IPS DF 6.9 (cell line): ENCODE measurements at places on chromosomes 11 and 22.

DNA sequence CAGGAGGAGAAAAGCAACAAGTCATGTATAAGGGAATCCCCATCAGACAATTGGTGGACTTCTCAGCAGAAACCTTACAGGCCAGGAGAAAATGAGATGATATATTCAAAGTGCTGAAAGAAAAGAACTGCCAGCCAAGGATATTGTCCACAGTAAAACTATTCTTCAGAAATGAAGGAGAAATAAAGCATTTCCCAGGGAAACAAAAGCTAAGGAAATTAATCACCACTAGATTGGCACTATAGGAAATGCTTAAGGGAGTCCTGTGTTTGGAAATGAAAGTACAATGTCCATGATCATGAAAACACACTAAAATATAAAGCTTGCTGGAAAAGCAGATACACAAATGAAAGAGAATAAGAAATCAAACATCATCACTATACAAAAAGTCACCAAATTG lies 282.0 kb downstream of the BLID start:
- DNase-seq = no peak

- no peak for DNase-seq
These were observed 2.3 kb downstream of the IFITM1 start for GRCh38 chr11:316031-316701.

GRCh38 chr11:74232311-74232950 lies 61.3 kb downstream of the PPME1 start:
- no peak for DNase-seq

DNA sequence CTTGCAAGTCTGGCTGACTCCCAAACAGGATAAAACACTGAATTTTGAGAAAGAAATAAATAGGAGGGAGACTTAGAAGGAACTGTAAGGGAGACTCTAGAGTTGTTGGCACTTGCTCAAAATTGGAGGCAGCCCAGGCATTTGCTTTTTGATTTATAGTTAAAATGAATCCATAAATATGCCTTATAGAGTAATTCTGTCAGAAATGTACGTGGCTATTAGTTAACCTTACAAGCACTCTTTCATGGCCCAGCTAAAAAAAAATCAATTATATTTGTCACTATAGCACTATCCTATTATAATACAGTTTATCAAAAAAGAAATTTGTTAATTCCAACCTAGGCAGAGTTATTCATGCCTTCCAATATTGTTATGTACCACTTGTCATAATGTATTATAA lies 1000.0 kb upstream of the CHORDC1 start:
- DNase-seq = no peak

GRCh38 chr11:97996762-97997161 lies 1024.0 kb upstream of the CNTN5 start:
- DNase-seq = no peak
